ELF-1 (cell line): ENCODE measurements at places on chromosomes 6 and 20.

DNA sequence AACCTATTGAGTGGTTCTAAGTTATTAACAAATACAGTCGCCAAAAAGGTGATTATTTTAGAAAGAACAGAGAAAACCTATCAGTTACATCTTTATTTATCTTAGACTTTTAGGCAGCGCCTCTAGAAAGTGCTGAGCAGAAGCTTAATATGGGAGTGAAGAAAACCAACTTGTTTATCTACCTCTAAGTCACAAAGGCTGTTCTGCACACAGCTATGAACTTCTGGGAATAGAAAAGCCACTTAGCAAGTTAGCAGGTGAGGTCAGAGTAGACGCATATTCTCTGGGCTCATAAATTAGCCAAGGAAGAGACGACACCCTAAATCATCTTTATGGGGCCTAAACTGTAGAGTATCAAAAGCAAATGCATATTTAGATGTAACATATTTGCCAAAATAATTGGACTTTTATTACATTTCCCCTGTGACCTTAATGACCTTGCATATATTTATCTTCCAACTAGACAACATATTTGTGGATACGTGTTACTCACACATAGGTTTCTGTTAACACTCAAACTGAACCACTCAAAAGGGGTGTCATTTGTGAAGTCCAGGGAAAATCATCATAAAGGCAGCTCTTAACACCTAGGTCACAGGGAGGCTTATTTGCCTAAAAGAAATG, 267.1 kb downstream of the ADGB start:
- DNase-seq, result no peak

DNA sequence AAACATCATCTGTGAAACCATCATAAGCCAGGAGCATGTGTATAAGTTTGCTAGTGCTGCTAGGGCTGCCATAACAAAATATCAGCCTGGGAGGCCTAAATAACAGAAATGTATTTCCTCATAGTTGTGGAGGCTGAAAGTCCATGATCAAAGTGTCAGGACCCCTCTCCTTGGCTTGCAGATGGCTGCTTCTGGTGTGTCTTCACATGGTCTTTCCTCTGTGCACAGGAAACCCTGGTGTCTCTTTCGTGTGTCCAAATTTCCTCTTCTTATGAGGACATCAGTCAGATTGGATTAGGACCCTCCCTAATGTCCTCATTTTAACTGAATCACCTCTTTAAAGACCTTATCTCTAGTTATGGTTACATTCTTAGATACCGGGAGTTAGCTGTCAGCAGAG, 6.2 kb upstream of the CITED2 start:
- DNase-seq, result no peak

- no peak for DNase-seq
These were observed 156.5 kb downstream of the BTBD3 start for GRCh38 chr20:12074111-12074655.

DNA sequence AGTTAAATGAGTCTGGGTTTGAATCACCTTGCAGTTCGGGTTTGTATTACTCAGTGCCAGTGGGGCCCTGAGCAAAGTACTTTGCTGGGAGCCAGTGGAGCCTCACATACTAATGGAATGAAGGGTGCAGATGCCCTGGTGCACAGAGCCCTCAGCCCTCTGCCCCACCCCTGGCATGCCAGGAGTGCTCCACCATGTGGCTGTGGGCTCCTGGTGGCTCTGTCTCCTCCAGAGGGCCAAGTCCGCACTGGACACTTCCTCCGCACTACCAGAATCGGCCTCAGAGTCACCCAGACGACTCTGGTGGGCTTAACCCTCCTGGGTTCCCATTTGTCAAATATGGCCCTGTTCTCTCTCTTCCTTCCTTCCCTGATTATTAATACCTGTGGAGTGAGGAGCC, 94.0 kb downstream of the STK35 start:
- no peak for DNase-seq

GRCh38 chr6:153123801-153124200, 7.3 kb downstream of the RGS17 start:
- no peak for DNase-seq

DNA sequence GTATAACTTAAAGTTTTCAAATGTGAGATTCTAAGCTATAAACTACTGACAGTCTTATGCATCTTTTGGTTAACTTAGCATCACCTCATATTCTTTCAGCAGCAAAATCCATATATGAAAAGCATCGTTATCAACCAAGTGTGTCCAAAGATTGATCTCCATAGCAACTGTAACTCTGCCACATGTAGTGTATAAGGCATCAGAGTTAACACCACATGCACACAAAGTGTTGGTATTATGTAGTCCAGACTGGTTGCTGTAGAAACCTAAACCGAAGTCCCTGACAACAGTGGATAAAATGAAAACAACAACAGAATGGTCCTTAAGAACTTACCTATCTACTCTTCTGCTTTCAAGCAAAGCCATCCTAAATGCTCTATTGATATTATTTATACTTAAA, 39.6 kb downstream of the PDSS2 start:
- no peak for DNase-seq

DNA sequence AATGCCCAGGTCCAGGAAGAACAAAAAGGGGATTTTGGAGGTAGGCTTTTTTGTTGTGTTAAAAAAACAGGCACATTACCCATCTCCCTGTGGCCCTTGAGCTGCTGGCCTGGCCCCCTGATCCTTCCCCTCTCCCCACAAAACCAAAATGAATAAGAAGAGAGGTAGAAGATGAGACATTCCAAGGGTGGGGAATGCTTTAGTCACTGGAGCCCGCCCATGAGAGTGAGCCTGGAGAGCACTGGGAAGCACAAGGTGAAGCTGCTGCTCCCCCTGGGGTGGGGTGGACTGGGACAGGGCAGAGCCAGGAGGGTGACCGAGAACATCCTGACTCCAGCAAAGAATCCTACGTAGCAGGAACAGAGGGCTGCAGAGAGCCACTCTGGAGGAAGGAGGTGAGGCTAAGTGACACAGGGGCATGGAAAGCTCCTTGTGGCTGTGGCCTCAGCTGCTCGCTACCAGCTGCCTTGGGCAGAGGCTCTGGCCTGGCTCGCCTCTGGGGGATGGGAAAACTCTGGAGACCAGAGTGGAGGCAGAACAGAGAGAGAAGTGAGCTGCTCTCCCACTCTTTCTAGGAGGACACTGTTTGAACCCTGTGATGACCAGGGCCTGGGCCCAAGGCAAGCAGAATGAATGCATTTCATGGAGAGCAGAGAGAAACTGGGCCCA, 48.3 kb downstream of the AKAP7 start:
- peak; percentile 21 for DNase-seq

GRCh38 chr6:157019733-157020132, 242.6 kb downstream of the ARID1B start:
- no peak for DNase-seq

DNA sequence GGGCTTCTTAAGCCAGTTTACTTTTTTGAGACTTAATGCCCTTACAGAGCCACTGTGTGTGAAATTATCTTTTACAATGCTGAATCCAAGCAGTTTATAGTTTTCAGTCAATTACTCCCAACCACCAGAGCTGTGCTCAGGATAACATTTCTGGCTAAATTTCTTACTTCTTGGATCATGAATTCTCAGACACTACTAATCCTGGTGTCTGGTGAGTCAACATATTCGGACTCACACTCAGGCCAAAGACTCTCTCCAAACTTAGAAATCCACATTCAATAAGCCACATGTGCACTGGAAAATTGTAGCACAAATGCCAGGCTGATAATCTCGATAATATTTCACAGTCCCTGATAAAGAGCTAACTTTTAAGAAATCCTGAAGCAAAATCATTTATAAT, 49.0 kb downstream of the PTPRT start:
- no peak for DNase-seq

GRCh38 chr6:159023893-159024292, 20.9 kb downstream of the TAGAP start:
- DNase-seq, result no peak

- DNase-seq, result no peak
These were observed 64.4 kb upstream of the TMEM170B start for GRCh38 chr6:11473008-11473740.

GRCh38 chr6:40822619-40823018, 216.4 kb downstream of the UNC5CL start:
- DNase-seq, result no peak

- no peak for DNase-seq
These were observed 36.5 kb downstream of the NOX3 start for GRCh38 chr6:155419161-155419560.

DNA sequence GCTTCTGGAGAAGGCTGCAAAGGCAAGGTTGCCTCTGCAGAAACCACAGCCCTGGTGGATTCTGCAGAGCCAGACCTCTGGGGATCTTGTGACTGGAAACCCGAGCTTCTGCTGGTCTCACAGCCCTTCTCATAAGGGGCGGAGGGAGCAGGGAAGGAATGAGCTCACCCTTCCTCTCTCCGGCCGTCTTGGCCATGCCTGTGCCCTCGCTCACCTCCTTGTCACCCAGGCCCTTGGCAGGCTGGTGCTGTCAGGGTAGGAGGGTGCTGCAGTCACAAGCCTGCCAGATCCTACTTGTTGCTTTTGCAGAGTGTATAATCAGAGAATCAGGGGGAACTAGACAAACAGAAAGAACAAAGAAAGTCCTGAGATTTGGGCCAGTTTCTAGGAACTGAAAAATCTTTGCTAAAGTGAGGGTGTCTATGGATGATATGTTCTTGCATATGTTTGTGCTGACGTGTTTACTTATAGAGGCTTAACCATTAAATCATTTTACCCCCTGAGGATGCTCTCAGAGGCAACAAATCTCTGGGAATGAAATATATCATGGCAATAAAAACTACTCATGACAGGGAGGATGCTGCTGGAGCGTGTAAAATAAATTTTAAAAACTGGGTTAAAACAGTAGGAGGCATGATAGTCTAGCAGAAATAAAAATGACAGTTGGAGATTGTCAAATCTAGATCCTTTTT, 244.9 kb upstream of the SOX4 start:
- DNase-seq, result peak; percentile 75

DNA sequence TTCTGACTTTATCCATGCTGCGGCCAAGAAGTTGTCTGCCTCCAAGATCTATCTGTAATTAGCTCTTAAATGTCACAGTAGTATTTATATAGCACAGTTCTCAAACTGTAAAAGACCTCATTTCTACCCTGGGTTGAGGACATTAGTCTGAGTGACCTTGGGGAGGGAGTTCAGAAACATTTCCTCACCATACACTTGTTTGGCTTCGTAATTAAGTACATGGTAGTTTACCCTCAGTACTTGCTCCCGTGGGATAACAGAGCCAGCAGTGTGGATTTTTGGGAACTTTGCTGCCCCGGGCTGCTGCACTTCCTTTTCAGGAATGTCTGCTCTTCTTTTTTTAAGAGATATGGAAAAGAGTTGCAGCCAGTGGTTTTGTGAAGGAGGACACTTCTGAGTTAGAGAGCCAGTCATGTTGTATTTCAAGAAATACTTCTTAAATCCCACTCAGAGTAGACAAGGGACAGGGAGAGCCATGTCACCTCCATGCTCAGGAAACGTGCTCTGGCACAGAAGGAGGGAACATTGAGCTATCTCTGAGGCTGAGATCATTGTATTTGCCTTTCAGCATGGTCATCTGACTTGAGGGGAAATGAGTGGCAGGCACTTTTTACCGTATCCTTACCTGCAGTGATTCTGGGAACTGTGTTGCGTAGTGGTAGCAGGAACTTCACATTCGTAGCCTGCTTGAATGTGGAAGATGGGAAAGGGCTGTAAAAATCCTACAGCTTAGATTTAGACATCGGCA, 33.6 kb downstream of the RPRD1B start:
- no peak for DNase-seq

DNA sequence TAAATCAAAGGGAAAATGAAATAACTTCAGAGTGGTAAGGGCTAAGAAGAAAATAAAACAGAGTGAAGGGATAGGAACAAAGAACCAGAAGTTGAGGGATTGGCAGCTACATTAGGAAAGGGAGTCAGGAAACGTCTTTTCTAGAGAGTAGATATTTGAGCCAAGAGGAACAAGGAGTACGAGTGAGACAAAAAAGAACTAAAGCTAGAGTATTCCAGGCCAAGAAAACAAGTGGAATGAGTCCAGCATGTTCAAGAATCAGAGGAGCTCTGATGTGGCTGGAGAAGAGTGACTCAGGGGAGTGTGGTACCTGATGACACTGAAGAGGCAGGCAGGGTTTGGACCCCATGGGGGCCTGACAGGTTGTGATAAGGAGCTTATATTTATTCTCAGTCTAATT, 66.3 kb downstream of the CEP162 start:
- no peak for DNase-seq

DNA sequence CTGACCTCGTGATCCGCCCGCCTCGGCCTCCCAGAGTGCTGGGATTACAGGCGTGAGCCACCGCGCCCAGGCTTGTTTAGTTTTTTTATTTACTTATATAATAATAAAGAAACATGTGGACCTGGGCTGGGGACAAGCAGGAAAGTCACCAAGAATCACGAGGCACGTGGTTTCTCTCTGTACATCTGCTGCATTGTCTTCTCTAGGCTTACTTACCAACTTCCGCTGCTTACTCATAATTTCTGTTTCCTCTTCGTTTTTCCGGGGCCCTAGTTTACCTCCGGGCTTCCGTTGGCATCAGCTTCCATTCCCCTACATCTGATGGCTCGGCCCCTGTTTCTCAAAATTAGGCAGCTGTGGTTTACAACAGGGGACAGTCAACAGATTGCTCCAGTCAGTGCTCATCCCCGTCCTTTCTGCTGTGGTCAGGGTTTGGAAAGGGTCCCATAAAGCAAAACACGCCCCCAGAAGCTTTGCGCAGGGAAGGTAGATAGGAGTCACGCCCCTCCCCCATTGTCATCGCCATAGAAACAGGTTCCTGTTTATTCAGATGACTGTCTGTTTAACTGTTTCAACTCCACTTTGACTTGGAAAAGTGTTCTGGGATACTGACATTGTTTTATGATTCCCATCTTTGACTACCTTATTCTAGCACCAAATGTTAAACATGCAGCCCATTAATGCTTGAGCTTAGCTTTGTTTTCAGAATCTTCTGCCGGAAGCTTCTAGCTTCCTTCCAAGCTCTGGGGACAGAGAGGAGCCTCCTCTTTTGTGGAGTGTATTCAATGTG, 31.9 kb upstream of the TXLNB start:
- peak; percentile 62 for DNase-seq
